ENCODE measurements at places on chromosomes 16 and 17.

DNA sequence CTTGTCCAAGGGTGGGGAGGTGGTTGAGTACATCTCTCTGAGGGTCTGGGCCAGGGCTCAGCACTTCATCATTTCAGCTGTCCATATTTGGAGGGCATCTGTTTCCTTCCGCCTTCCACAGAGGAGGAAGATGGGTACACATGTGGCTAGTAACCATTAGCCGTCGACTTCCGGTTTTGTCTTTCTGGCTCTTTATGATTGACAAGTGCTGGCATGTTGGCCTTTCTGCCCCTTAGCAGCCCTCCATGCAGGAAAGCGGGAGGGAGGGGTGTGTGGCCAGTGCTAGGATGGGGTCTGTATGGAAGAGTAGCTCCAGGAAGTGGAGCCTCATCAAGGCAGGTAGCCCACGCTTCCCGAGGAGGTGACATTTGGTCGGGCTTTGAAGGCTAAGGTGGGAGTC, 69.6 kb downstream of the RAI1 start:
- DNase-seq, result peak; percentile 24

DNA sequence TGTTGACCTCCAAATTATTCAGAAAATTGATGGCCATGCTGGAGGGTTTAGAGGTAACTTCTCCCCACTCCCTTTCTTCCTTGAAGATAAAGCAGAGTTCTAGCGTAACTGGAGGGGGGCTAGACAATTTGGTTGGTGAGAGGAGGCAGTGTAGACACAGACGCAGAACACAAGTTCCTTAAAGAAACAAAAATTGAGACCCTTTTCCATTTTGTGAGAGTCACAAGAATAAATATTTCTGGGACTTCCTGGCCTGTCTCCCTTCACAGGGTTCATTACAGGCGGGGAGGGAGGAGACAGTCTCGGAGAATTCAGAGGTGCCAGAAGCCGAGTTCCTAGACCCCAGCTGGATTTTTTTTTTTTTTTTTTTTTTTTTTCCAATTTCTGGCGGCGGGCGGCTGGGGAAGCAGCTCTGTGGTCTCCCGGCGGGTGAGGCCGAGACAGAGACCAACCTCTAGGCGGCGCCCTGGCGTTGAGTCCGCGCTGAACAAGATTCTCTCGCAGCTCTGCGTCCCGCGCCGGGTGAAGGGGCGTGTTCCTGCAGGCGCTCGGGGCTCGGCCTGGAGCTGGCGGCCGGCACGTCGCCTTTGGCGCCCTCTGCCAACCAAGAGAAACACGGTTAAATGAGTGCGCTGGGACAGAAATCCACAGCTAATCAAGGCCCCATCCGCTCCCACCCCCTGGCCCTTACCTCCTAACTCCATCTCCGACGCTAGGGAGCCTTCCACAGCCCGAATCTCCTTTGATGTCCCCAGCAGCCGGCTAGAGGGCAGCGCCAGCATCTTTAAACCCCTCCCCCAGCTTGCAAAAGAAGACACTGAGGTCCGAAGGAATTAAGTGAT, 10.2 kb upstream of the HOXB9 start:
- DNase-seq, result peak; percentile 75

DNA sequence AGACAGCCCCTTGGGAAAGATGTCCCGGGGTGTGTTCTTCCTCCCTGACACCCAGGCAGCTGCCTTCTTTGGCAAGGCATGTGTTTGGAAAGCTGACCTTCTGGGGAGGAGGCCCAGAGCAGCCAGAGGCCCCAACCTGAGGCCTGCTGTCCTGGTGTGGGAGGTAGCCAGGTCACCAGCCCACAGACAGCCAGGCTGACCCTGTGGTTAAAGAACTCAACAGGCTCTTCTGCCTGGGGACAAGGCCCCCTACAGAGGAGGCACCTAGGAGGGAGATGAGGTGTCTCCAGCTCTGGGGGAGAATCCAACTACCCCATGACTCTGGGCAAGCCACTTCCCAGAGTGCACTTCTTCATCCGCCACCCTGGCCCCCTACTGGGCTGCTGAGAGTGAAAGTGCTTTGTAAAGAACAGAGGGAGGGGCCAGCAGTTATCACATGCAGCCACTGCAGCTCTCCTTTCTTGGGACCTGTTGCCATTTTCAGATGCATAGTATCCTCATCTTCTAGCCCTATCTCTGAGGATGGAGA, 13.1 kb upstream of the SREBF1 start:
- DNase-seq, result peak; percentile 61

DNA sequence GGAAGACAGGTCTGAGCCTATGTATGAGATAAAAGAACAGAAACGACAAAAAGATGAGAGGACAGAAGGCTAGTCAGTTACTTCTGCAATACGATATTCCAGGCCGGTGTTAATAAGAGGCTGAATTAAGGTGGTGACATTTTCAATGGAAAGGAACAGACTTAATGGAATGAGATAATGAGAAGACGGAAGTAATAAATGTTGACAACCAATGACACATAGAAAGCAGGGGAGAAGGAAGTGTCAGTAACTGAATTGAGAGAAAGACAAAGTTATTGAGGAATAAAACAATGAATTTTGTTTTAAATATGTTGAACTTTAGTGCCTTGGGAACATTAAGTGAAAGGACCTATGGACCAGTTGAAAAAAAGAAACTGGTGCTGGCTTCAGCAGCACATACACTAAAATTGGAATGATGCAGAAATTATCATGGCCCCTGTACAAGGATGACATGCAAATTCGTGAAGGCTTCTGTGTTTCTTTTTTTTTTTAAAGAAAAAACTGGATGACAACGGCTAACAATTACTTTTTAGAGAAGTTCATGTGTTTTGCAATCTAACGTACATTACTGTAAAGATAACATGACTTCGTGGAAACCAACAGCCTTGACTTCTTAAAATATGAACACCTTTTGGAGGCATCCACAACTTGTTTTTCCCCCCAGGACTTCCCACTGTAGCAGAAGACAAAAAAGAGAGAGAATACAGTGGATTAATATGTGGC, 18.5 kb upstream of the CPD start:
- no peak for DNase-seq

DNA sequence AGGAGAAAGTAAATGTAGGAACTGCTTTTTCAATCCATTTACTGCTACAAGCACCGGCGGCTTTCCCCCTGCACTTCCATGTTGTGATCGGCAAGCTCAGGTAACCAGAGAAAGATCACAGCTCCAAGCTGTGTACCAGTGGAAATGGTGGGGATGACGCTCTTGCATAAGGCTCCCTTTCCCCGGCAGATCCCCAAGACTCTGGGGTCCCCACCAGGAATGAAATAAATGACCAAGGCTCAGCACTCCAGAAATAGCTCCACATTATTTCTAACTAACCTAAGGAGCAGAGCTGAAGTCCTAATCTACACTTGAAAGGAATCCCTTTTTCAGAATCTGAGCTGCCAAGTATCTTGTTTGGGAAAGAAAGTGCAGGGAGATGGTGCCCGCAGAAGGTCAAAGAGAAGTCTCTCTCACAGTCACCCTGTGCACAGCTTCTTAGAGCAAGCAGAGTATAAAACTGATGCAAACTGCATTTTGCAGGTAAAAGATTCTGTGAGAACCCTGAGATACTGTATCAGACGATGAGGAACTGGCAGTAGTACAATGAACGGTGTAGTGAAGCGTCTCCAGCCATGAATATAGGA, 11.1 kb downstream of the GRB2 start:
- DNase-seq, result no peak

DNA sequence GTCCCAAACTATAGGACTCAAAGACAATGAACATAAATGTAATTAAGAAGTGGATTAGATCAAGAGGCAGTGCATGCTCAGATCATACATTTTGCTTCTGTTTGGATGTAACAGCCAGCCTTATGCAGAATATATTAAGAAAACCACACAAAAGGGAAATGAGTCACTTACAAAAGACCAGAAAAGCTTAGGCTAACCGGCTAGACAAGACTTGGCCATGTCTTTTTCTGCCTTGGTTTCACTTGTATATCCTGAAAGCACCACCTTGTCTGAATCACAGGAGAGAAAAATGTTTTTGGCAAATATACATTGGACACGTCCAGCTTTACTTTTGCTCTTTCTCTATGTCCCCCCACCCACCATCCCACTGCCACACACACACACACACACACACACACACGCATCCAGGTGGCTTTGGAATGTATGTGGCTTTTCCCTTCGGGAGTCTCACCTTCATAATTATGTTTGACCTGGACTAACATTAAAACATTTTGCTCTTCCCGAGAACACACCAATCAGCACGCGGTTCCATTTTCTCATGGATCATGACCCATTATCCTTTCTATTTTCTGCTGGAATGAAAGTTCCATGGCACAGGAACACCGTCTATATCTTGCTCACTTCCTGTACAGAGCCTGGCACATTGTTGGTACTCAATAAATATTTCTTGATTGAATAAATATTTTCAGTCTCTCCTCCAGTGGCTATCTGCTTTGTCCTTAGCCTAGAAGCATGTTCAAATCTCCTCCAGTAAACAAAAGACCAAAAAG, 64.6 kb downstream of the CDK5R1 start:
- DNase-seq, result no peak

DNA sequence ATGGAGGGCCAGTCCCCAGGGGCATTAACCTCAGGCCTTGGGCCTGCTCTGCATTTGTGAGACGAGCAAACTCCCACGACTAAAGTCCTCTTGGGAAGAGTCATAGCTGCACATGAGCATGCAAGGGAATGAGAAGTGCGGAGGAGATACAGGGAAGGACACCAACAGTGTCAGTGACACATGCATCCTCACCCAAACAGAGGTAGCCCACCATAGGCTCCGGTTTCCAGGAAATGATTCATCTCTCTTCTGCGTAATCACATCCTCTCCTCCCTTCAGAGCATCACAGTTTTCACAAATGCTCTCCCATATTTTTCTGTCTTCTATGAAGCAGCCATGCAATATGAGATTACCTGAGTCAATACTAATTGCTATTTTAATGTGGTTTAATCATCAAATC, 725.7 kb upstream of the GOT2 start:
- DNase-seq, result no peak

- no peak for DNase-seq
These were observed 21.0 kb downstream of the MRM3 start for GRCh38 chr17:802901-803881.

DNA sequence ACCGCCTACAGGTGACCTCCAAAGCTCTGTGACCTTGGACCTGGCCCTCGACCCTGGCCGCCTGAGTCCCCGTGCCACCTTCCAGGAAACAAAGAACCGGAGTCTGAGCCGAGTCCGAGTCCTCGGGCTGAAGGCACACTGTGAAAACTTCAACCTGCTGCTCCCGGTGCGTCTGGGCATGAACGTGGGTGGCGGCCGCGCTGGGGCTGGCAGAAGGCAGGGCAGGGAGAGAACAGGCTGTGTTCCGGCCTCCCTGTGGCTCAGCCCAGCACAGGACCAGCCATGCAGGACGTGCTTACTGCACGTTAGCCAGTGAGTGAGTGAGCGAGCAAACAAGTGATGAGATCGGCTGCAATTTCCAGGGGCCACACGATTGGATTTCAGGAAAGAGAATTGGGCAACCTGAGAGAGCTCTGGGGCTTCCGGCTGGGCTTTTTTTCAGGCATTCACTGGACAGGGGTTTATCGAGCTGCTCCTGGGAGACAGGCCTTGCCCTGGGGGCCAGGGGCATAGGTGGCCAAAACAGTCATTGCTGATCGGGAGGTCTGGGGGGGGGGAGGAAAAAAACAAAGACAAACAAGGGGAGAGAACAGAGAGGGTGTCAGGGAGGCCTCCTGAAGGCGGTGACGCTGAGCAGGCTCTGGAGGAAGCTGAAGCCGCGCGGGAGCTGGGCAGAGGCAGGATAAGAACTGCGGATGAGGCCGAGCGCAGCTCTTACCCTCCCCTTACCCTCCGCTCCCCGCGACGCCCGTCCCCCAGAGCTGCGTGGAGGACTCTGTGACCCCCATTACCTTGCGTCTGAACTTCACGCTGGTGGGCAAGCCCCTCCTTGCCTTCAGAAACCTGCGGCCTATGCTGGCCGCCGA, 16.9 kb downstream of the ITGAX start:
- no peak for DNase-seq

Measured in activated naive CD4-positive, alpha-beta T cell treated with Interleukin-2 at 50 U/mL for 16 hours (primary cell).